ENCODE measurements at places on chromosomes 5 and 9. TPM values are rescaled to one million over a fixed set of nuclear protein-coding genes. Genes with fewer than 3 reads are reported as not detected.

ADAMTS19 gene
- 0.90 TPM for polyA plus RNA-seq

KIF24 gene
- polyA plus RNA-seq = 34.7 TPM

GRK6 gene
- 32.6 TPM for polyA plus RNA-seq

PLPPR1 gene
- polyA plus RNA-seq = 2.9 TPM

DAB2IP gene
- polyA plus RNA-seq = 57.7 TPM

ICE1 gene
- 13.8 TPM for polyA plus RNA-seq

HSPB3 gene
- polyA plus RNA-seq = 2.8 TPM

SLC45A2 gene
- 2.0 TPM for polyA plus RNA-seq

DDX4 gene
- 165 TPM for polyA plus RNA-seq

ENTREP1 gene
- polyA plus RNA-seq = 5.2 TPM

TLR4 gene
- polyA plus RNA-seq = 3.9 TPM

GCNT4 gene
- 2.8 TPM for polyA plus RNA-seq

EPB41L4A gene
- polyA plus RNA-seq = 13.3 TPM

OR1Q1 gene
- not detected for polyA plus RNA-seq

RELL2 gene
- polyA plus RNA-seq = 8.6 TPM

MEIKIN gene
- polyA plus RNA-seq = 13.6 TPM

P4HA2 gene
- polyA plus RNA-seq = 25.4 TPM
